MM.1S (cell line): ENCODE measurements at places on chromosomes 3 and 15.

DNA sequence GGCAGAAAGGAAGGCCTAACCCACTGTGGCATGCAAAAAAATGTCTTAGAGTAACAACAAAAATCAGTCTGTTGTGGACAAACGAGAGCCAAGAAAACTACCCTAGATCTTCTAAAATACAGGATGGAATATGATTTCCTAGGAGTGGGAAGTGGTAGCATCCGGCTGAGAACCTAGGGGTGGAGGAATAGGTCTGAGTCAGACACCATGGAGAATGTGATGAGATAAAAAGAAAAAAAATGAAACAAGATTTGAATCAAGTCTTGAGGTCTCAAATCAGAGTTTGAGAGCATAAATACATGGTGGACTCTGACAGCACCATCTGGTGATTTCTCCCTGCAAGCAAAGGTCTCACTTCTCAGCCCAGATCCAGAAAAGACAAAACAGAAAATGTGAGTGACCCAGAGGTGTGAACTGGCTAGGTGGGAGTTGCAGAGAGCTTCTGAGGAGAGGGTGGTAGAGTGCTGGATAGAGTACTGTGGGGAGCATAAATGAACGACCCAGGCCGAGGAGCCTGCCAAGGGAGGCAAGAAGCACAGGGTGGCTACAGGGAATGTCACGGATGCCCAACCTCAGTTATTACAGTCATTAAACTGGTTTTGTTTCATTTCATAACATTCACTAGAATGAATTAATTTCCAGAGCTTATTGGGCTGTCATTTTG is 27.6 kb upstream of the VEPH1 start:
- no peak overlapping the region for H3K4me3 ChIP-seq
- no peak overlapping the region for H3K27ac ChIP-seq
- peaks cover 8% of the 10 kb centered on the region for H3K4me1 ChIP-seq
- DNase-seq: no peak
- H3K36me3 ChIP-seq: no peaks in the 10 kb centered on the region

GRCh38 chr3:11568503-11569155 is 75.1 kb downstream of the VGLL4 start:
- no peak overlapping the region for H3K4me3 ChIP-seq
- no peak overlapping the region for H3K27ac ChIP-seq
- H3K4me1 ChIP-seq: no peaks in the 10 kb centered on the region
- H3K27me3 ChIP-seq: no peaks in the 10 kb centered on the region
- no peaks in the 10 kb centered on the region for H3K36me3 ChIP-seq
- DNase-seq: no peak

DNA sequence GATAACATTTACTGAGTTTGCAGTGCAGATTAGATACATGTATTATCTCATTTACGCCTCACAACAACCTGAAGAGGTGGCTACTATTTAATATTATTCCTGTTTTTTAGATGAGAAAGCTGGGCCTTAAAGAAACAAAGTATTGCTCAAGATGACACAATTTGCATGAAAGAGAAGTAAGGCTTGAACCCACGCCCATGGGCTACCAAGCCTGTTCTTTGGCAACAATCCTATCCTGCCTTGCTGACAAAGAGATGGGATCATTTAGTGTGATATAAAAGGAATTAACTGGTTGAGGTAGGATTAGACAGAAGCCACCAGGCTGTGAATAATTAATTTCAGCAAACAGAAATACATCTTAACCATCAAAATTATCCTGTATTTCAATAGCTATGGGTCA is 9.2 kb upstream of the LDHAL6B start:
- H3K27ac ChIP-seq: no peak overlapping the region
- H3K4me1 ChIP-seq: no peaks in the 10 kb centered on the region
- DNase-seq: no peak
- no peak overlapping the region for H3K4me3 ChIP-seq

- no peaks in the 10 kb centered on the region for H3K4me1 ChIP-seq
- no peaks in the 10 kb centered on the region for H3K36me3 ChIP-seq
- no peak overlapping the region for H3K27ac ChIP-seq
- no peak overlapping the region for H3K4me3 ChIP-seq
These were observed 345.4 kb upstream of the SEMA6D start for GRCh38 chr15:47371939-47372338.

- no peaks in the 10 kb centered on the region for H3K27me3 ChIP-seq
- no peak overlapping the region for H3K27ac ChIP-seq
- no peak overlapping the region for H3K4me3 ChIP-seq
- peaks cover 4% of the 10 kb centered on the region; the same call in 1 of the 2 replicates for H3K36me3 ChIP-seq
These were observed 3.8 kb upstream of the TMEM44 start for GRCh38 chr3:194637066-194637465.

DNA sequence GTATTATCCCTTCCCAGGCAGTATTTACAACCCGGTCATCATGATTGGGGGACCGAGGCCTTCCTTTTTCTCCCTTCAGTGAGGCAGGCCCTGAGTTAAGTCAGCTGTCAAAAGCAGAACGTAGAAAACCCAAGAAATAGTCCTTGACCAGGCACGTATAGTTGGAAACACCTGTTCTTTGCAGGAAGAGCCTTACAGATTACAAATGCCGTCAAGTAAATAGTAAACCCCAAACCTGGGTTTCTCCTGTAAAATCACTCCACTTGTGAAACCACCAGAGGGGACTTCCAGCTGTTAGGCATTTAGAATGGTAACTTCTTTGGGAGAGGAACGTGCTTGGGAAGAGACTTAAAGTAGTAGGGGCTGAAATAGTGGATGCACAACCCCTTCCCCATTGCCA is 1.0 kb upstream of the BTBD1 start:
- no peak for DNase-seq
- H3K27me3 ChIP-seq: no peaks in the 10 kb centered on the region
- no peak overlapping the region for H3K4me3 ChIP-seq
- no peaks in the 10 kb centered on the region for H3K36me3 ChIP-seq

DNA sequence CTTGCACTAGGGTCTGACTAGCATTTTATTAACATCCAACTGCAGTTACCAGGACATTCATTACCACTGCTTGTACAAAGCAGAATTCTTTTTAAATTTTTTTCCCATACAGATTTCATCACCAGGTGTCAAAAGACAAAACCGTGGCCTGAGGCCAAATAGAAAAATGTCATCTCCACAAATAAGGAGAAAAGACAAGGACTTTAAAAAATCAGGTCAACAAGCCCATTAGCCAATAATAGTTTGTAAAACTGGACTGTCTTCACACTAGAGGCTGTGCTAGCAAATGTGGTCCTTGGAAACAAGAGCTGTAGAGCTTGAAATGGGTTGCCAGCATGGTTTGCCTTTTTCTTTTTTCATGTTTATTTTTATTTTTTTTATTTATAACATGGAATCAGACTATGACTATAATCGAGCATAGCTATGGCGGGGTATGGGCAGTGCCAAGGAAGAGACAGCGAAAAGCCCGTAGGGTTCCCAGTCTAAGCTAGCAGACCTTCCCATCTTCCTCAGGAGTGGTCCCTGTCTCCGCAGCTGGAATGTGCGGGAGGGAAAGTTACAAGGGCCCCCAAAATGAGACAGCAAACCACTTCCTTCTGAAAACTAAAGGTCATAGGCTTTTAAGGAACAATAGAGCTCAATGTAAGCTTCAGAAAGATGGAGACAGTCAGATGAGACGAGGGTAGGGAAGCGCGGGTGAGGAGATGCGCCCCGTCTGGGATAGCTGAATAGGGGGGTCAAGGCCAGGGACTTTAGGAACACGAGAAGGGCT is 1.5 kb downstream of the PTPN9 start:
- H3K36me3 ChIP-seq: no peaks in the 10 kb centered on the region
- H3K27ac ChIP-seq: no peak overlapping the region
- no peak for DNase-seq
- H3K4me3 ChIP-seq: peak overlapping the region; percentile 86
- H3K27me3 ChIP-seq: no peaks in the 10 kb centered on the region

- H3K27ac ChIP-seq: no peak overlapping the region
- no peaks in the 10 kb centered on the region for H3K36me3 ChIP-seq
- no peaks in the 10 kb centered on the region for H3K4me1 ChIP-seq
- no peak overlapping the region for H3K4me3 ChIP-seq
- H3K27me3 ChIP-seq: no peaks in the 10 kb centered on the region
These were observed 234.1 kb downstream of the GREM1 start for GRCh38 chr15:32951736-32952464.

DNA sequence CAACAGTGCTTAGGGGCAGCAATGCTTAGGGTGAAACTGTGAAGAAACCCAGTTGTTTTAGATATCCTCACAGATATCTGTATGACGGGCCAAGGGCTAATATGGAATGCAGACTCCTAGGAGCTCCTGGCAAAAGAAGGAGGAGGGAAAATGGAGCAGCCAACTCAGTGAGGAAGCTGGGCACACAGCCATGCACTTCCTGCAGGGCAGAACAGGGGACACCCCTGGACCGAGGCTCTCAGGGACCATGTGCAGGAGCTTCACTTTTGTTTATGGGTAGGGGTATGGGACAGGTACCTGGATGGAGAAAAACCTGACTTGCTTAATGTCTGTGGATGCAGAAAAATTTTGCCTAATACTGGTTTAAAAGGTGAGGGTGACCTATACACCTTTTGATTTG is 20.2 kb downstream of the NIPA1 start:
- H3K36me3 ChIP-seq: no peaks in the 10 kb centered on the region
- DNase-seq: no peak
- H3K27me3 ChIP-seq: no peaks in the 10 kb centered on the region
- H3K4me3 ChIP-seq: no peak overlapping the region
- H3K27ac ChIP-seq: no peak overlapping the region

- no peaks in the 10 kb centered on the region for H3K4me1 ChIP-seq
- no peaks in the 10 kb centered on the region for H3K27me3 ChIP-seq
- DNase-seq: no peak
- H3K36me3 ChIP-seq: no peaks in the 10 kb centered on the region
These were observed 11.2 kb upstream of the TMEM212 start for GRCh38 chr3:171831936-171832335.

DNA sequence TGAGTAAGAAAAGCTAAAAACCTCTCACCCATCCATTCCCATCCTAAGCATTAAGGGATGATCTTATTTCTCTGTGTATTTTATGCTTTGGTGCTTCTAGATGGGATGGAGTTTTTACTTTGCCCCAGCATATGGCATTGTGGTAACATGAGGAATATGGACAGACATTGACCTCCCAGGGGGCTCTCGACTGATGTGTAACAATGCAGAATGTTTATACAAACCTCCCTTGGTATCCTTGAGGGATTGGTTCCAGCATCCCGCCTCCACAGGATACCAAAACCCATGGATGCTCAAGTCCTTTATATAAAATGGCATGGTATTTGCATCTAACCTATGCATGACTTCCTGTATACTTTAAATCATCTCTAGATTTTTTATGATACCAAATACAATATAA is 21.6 kb downstream of the PDIA5 start:
- no peaks in the 10 kb centered on the region; the same call in 1 of the 2 replicates for H3K36me3 ChIP-seq
- no peaks in the 10 kb centered on the region for H3K4me1 ChIP-seq
- no peak overlapping the region for H3K4me3 ChIP-seq
- DNase-seq: no peak
- no peaks in the 10 kb centered on the region for H3K27me3 ChIP-seq
- H3K27ac ChIP-seq: no peak overlapping the region

- no peak overlapping the region for H3K27ac ChIP-seq
- H3K27me3 ChIP-seq: no peaks in the 10 kb centered on the region
- no peaks in the 10 kb centered on the region for H3K4me1 ChIP-seq
- no peak overlapping the region for H3K4me3 ChIP-seq
These were observed 36.0 kb upstream of the CORO2B start for GRCh38 chr15:68542771-68543164.

- no peaks in the 10 kb centered on the region for H3K4me1 ChIP-seq
- 0 out of 2 replicates have a peak, but pooled peaks cover 2% of the 10 kb centered on the region for H3K36me3 ChIP-seq
- no peak overlapping the region for H3K4me3 ChIP-seq
- no peak overlapping the region for H3K27ac ChIP-seq
These were observed 15.8 kb downstream of the SPG11 start for GRCh38 chr15:44647637-44648036.

- H3K27ac ChIP-seq: no peak overlapping the region
- H3K4me3 ChIP-seq: no peak overlapping the region
- H3K27me3 ChIP-seq: no peaks in the 10 kb centered on the region
- no peak for DNase-seq
These were observed 24.7 kb downstream of the SLTM start for GRCh38 chr15:58908550-58909309.

DNA sequence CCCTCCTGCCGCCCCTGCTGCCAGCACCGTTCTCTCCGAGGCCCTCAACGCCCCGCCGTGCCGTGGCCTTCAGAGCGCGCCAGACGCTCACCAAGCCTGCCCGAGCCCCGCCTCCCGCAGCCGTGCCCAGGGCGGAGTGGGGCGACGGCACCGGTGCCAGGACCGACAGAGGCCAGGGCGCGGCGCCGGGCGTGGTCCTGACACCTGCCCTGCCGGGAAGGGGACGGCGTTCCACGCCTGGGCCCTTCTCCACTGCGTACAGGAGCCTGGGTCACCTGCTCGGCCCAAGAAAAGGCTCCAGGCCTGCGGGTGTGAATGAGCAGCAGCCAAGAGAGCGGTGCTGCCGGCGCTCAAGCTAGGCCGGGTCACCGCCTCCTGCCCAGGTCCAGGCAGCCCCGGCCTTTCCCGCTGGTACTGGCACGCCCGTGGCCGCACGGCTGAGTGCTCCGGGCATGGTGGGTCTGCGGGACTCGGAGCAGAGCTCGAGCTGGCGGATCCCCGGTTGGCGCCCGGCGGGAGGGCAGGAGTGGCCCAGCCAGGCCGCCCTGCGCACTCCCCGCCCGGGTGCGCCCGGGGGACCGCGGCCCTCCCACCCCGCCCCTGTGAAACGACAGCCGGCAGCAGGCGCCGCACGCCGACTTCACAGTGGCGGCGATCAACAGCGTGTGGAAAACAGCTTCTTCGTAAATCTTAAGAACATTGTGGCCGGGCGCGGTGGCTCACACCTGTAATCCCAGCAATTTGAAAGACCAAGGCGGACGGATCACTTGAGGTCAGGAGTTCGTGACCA is 4.2 kb downstream of the OCA2 start:
- peak overlapping the region; percentile 52 for H3K4me3 ChIP-seq
- no peak for DNase-seq
- no peak overlapping the region for H3K27ac ChIP-seq
- H3K27me3 ChIP-seq: peaks cover 9% of the 10 kb centered on the region; the same call in 1 of the 2 replicates
- no peaks in the 10 kb centered on the region for H3K36me3 ChIP-seq
- no peaks in the 10 kb centered on the region for H3K4me1 ChIP-seq

GRCh38 chr3:182954553-182955235 is 25.6 kb downstream of the DCUN1D1 start:
- H3K4me1 ChIP-seq: no peaks in the 10 kb centered on the region
- H3K36me3 ChIP-seq: peaks cover 3% of the 10 kb centered on the region; the same call in 1 of the 2 replicates
- no peak for DNase-seq
- no peak overlapping the region for H3K4me3 ChIP-seq

GRCh38 chr3:120418866-120419490 is 31.8 kb downstream of the FSTL1 start:
- peaks cover 16% of the 10 kb centered on the region for H3K4me1 ChIP-seq
- DNase-seq: peak; percentile 72
- no peak overlapping the region for H3K4me3 ChIP-seq
- no peak overlapping the region for H3K27ac ChIP-seq
